Mucosa of gallbladder (tissue), 1 donor: ENCODE measurements at places on chromosomes 4 and X. TPM values are rescaled to one million over a fixed set of nuclear protein-coding genes. Genes with fewer than 3 reads are reported as not detected.

Gene TRIM2
- total RNA-seq = 146 TPM

Gene ATP1B4
- total RNA-seq = not detected

Gene RASGEF1B
- 24.7 TPM for total RNA-seq

Gene USP27X
- 2.6 TPM for total RNA-seq

Gene CRMP1
- 1.4 TPM for total RNA-seq

Gene ASB5
- 4.5 TPM for total RNA-seq

Gene KLHL4
- 1.9 TPM for total RNA-seq

Gene PCDH7
- 42.8 TPM for total RNA-seq

Gene NPY1R
- 6.3 TPM for total RNA-seq

Gene ZNF157
- total RNA-seq = 0.29 TPM

Gene ESX1
- total RNA-seq = not detected

Gene CENPVL3
- total RNA-seq = not detected

Gene SLC34A2
- total RNA-seq = 32.1 TPM

Gene GPR34
- 20.9 TPM for total RNA-seq

Gene CFAP47
- total RNA-seq = 0.17 TPM

Gene GATA1
- total RNA-seq = 0.98 TPM

Gene EREG
- 5.7 TPM for total RNA-seq

Gene TMEM156
- total RNA-seq = 3.3 TPM

Gene DSPP
- total RNA-seq = not detected

Gene EVC2
- total RNA-seq = 7.1 TPM

Gene GABRE
- total RNA-seq = 85.0 TPM

Gene VCX3A
- total RNA-seq = not detected

Gene C1GALT1C1
- total RNA-seq = 26.7 TPM

Gene MGARP
- 0.81 TPM for total RNA-seq

Gene PLXNA3
- 75.6 TPM for total RNA-seq

Gene GAGE12H
- total RNA-seq = not detected

Gene XAGE5
- not detected for total RNA-seq

Gene TMSB15C
- total RNA-seq = 2.4 TPM

Gene DAPP1
- total RNA-seq = 23.3 TPM

Gene PPARGC1A
- 28.9 TPM for total RNA-seq

Gene SFRP2
- 34.0 TPM for total RNA-seq

Gene GAGE13
- 0.63 TPM for total RNA-seq

Gene MAP7D3
- total RNA-seq = 6.3 TPM

Gene FRMD7
- total RNA-seq = 0.12 TPM

Gene AFF2
- total RNA-seq = 36.0 TPM
